Gastroesophageal sphincter (tissue), 4 donors: ENCODE measurements at places on chromosomes 6 and 20.

DNA sequence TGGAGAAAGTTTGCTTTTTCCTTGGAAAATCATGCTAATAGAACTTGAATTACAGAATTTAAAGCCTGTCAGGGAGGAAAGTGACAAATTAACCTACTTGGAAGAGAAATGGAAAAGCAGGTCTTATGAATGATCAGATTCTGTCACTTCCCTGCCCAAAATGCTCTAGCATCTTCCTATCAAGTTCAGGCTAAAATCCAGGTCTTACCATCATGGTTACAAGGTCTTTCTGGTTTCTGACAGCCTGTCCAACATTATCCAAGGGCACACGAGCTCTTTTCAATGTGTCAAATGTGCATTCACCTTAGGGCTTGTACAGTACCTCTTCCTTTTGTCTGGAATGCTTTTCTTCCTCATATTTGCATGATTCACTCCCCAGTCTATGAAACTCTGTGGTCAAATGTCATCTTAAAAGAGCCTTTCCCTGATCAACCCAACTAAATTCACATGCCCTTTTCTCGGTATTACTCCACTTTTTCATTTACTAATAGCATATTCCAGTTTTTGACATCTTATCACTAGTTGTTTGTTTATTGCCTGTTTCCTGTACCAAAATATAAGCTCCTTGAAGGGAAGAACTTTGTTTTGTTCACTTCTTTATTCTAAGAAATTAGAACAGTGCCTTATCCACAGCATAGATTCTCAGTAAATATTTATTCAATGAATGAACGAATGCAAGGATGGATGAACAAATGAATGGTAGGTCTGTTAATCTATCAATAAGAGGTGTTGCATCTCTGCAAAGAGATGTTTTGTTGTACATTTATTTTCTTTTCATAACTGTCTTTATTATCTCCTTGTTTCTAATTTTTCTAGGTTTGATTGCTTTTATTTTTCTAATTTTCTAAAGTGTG lies 139.5 kb downstream of the BCAS1 start:
- peaks cover 9% of the 10 kb centered on the region for H3K4me1 ChIP-seq
- no peaks in the 10 kb centered on the region for H3K27me3 ChIP-seq
- H3K27ac ChIP-seq: no peak overlapping the region
- no peaks in the 10 kb centered on the region for H3K36me3 ChIP-seq

GRCh38 chr6:32974016-32974333 lies 5.6 kb downstream of the BRD2 start:
- no peaks in the 10 kb centered on the region for H3K4me1 ChIP-seq
- ATAC-seq: no peak
- H3K4me3 ChIP-seq: peak overlapping the region; percentile 91
- H3K27me3 ChIP-seq: no peaks in the 10 kb centered on the region
- peak overlapping the region; percentile 99 for H3K27ac ChIP-seq
- peaks cover 61% of the 10 kb centered on the region for H3K36me3 ChIP-seq

GRCh38 chr6:6392214-6393068 lies 72.0 kb upstream of the F13A1 start:
- H3K36me3 ChIP-seq: no peaks in the 10 kb centered on the region
- H3K4me3 ChIP-seq: no peak overlapping the region
- no peak overlapping the region for H3K27ac ChIP-seq
- H3K4me1 ChIP-seq: no peaks in the 10 kb centered on the region
- no peaks in the 10 kb centered on the region for H3K27me3 ChIP-seq
- no peak for ATAC-seq

GRCh38 chr6:164947164-164947563 lies 362.2 kb downstream of the C6orf118 start:
- no peaks in the 10 kb centered on the region for H3K4me1 ChIP-seq
- no peaks in the 10 kb centered on the region for H3K36me3 ChIP-seq
- no peak overlapping the region for H3K27ac ChIP-seq
- H3K4me3 ChIP-seq: no peak overlapping the region
- H3K27me3 ChIP-seq: no peaks in the 10 kb centered on the region

GRCh38 chr6:128606611-128607010 lies 86.2 kb upstream of the PTPRK start:
- no peak overlapping the region for H3K4me3 ChIP-seq
- no peak for ATAC-seq
- no peaks in the 10 kb centered on the region for H3K36me3 ChIP-seq
- H3K27ac ChIP-seq: no peak overlapping the region
- no peaks in the 10 kb centered on the region for H3K27me3 ChIP-seq
- no peaks in the 10 kb centered on the region for H3K4me1 ChIP-seq

DNA sequence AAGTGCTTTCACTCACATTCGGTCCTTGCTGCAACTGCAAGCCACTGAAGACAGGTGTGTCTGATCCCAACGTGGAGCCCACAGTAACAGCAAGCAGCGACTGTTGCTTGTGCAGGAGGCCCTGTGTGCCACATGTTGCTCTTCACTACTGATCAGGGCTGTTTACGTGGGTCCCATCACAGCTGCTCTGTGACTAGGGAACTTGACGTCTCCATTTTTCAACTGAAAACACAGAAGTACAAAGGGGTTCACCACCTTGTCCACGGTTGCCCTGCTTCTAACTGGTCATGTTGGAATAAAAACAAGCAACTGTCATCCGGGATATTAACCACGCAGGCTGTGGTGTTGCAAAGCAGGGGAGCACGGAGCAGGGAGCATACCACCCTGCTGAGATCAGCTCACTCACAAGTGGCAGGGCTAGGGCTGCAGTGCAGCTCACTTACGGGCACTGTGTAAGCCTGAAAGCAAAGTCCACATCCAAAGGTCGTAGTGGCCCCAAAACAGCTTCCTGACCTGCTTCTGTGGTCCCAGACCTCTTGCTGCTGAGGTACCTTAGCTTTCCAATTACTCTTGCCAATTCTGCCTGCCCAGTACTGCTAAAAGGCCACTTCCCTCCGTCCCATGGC lies 105.8 kb upstream of the DUSP22 start:
- no peak overlapping the region for H3K27ac ChIP-seq
- ATAC-seq: no peak
- no peaks in the 10 kb centered on the region for H3K36me3 ChIP-seq
- no peak overlapping the region for H3K4me3 ChIP-seq

DNA sequence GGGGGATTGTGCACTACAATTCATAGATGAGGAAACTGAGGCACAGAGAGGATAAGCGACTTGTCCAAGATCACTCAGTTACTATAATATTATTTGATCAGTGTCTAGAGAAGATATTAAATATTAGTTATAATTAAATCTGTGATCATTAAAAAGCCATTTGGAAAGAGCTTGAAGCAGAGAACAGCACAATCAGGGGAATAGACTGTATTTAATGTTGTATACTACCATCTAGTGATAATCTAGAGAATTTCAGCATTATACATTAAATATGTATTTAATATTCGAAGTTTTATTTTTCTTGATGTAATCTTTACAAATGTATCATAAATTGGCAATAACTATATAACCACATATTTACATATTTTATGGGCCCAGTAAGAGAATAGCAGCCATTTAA lies 20.1 kb upstream of the MTCL3 start:
- no peak overlapping the region for H3K27ac ChIP-seq
- no peaks in the 10 kb centered on the region for H3K4me1 ChIP-seq
- H3K4me3 ChIP-seq: no peak overlapping the region
- ATAC-seq: no peak
- H3K36me3 ChIP-seq: no peaks in the 10 kb centered on the region

DNA sequence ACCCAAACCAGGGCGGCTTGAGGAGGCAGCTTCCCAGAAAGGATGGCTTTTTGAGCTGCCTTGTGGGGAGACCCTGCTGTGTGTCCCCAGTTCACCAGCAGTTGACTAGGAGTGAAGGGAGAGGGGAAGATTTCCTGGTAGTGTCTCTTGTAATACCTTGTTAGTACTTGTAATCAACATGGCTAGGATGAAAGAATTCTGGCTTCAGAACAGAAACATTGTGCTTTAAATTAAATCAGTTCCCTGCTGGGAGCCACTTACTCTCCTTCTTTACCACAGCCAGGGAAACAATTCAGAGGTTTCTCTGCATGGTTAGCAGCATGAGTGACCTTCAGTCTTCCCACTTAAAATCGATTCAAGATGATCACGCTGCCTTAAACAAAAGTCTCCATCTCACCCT lies 525.4 kb upstream of the ID4 start:
- no peaks in the 10 kb centered on the region for H3K4me1 ChIP-seq
- H3K36me3 ChIP-seq: no peaks in the 10 kb centered on the region
- ATAC-seq: no peak
- H3K4me3 ChIP-seq: no peak overlapping the region
- H3K27me3 ChIP-seq: no peaks in the 10 kb centered on the region

- H3K27me3 ChIP-seq: no peaks in the 10 kb centered on the region
- no peaks in the 10 kb centered on the region for H3K4me1 ChIP-seq
- ATAC-seq: no peak
- no peak overlapping the region for H3K27ac ChIP-seq
Observed at GRCh38 chr6:25008707-25009392, 73.1 kb upstream of the RIPOR2 start.
